Astrocyte of the spinal cord (primary cell): ENCODE measurements at places on chromosomes 5 and 9.

DNA sequence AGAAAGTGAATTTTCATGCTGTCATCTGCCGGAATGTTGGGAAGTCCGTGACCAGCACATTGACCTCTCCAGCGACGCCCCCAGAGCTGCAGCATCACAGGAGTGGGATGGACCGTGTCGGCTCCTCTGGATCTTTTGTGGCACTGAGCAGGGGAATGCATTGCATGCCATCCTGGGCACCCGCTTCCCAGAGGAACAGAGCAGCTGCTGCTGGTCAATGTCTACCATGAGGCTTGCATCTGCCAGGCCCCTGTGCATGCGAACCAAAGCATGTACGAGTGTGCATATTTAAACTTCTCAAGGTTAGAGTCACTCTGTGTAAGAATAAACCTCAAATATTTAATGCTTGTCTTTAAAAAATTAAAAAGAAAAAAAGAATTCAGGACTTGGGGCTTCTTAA is 414.8 kb downstream of the GADD45G start:
- no peak for DNase-seq

DNA sequence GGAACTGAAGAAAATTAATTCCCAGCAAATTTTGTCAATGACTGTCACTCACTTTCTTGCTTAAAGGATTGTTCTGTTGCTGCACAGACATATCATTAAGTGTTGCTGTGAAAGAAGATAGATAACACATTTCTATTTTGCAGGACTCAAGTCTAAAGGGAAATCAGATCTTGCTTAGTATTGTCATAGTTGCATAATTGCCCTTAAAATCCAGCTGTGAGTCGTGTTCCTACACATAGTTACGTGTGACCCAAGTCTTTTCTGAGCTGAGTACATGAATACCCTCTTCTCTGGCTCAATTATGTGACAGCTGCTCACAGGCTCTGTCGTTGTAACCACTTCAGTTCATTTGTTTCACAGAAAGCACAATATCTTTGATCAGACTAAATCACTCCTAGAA is 390.8 kb downstream of the DTWD2 start:
- no peak for DNase-seq

DNA sequence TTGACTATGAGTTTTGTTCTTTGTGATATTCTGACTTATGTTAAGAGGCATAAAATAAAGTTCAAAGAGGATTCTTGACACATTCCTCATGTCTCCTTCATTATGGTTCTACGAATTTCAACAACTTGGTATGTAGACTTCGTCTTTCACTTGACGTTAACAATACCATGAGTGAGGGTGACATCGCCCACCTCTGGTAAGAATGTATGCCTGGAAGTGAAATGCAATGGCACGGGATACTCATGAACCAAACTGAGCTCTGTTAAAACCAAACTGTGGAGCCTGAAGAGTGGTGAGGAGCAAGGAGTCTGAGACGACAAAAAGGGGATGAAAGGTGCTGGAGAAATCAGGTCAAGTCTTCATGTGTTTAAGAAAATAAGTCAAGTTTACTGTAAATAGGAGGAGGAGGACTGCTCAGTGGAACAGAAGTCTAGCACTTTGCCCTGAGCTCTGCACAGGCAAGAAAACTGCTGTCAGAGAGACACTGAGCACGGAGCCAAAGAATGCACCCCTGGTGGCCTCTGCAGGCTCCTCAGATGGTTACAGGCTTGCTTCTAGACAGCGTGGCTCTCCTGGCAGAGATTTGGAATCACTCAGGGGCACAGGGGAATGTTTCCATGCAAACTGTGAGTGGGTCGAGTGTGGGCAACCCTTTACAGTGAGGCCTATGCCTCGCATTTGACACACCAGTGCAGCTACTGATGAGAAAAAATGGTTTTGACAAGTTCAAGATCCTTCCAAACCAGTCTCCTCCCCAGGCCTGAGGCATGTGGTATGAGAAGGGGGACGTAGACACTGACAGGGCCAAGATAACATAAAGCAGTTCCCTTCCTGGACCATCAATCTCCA is 470.1 kb downstream of the IRX1 start:
- no peak for DNase-seq

- DNase-seq: no peak
Observed at GRCh38 chr5:142811866-142812557, 41.8 kb downstream of the ARHGAP26 start.

- DNase-seq: no peak
Observed at GRCh38 chr5:151267491-151268260, 14.7 kb downstream of the GM2A start.

DNA sequence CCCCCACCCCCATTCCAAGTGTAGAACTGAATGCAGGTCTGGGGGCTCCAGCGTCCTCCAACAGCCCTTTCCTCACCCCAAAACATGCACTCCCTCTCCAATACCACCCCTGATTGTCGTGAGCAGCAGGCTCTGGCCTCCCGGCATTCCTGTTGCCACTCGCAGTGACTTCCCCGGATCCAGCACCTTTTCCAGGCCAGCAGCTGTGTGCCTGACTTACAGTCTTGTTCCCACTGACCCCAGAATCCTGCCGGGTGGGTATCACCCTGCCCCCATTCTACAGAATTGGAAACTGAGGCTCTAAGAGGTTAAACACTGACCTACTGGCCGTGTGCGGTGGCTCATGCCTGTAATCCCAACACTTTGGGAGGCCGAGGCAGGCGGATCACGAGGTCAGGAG is 127.2 kb downstream of the OLFM1 start:
- DNase-seq: no peak
